ENCODE measurements at places on chromosomes 2 and 18.

DNA sequence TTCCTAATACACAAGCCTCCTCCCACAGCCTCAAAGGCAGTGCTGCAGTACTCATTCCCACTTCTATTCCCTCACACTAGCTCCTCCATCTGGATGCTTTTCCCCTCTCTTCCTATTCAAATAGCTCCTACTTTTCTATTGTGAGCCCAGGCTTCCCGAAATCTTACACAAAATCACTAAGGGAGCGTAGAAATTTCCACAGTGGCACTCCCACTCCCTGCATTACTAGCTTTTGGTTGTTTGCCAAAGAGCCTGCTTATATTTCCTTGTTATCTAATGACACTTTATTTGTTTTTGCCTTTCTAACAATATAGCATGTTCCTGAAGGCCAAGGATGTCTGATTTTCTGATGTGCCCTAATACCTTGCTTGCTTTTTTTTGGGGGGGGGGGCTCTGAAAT lies 10.9 kb downstream of the EPAS1 start:
- no peak for DNase-seq

DNA sequence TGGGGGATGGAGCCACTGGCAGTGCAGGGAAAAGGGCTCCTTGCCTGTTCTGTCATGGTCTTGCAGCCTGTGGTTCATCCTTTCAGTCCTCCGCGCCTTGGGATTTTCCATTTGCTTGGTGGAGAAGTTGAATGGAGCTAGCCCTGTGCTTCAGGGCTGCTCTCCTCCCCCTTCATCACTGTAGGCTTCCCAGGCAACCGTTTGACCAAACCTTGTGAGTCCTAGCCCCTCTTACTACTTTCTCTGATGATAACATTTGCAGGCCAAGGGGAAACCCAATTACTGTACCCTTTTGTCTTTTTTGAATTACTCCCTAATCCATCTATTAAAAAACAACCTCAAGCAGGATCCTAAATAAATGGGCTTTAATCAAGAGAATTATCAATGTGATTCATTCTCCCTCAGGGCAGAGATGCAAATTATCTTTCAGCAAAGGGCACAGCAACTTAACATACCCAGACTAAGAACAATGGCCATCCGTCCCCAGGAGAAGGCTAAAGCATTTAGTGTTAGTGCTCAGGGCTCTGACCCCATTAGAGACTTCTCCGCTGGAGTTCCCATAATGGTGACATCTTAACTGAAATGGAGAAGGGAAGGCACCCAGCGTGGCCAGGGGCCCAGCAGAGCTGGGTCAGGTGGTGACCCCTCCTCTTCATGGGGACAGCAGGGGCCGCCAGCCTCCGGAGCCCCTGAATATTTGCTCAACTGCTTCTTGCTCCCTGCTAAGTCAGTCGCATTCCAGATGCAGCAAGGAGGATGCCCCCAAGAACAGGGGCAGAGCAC lies 40.7 kb downstream of the RHOB start:
- no peak for DNase-seq

- no peak for DNase-seq
Observed at GRCh38 chr2:18741895-18742732, 152.7 kb upstream of the NT5C1B start.

GRCh38 chr2:96656540-96656939 lies 14.0 kb downstream of the FER1L5 start:
- no peak for DNase-seq

DNA sequence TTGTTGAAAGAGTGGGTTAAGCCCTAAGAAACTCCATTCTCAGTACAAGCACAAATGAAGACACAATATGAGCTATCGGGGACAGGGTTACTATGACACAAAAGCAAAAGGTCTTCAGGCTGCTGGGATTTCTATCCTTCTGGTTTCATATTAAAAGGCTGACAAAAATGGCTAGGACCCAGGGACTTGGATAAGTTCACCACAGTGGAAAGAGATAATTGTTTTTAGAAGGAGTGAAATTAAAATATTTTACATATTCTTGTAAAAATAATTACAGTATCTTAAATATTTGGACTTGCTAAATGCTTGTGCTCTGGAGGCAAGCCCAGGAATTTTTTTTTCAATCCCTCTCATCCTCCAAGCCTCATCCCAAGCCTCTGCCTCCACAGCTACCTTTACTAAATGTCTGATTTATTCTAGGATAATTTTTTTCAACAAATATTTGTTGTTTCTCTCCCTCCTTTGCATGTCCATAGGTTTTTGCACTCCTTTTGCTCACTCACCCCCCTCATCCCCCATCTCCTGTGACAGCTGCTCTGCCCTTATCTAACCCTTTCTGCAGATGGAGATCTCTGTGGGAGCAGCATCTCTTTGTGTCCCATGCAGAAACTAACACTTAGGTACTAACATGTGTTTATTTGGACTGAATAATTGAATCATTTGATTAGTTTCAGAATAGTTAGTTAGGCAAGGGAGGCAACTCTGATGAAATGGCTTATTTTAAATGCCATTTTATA lies 47.8 kb upstream of the NABP1 start:
- DNase-seq = no peak

DNA sequence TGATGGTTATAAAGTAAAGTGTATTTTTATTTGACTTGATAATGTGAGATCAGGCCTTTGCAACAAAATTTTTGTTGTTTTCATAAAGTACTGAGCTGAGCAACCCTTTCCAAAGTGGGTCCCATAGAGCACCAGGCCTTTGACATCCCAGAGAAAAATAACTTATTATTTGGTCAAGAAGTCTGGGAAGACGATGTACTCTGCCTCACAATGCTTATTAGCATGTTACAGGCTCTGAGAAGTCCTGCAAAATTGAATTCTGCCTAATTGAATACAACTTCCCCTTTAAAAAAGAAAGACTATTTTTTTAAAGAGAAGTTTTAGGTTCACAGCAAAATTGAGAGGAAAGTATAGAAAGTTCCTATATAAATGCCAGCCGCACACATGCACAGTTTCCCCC lies 151.5 kb upstream of the TCF4 start:
- DNase-seq = no peak

GRCh38 chr18:21393986-21394385 lies 152.0 kb downstream of the GREB1L start:
- no peak for DNase-seq

DNA sequence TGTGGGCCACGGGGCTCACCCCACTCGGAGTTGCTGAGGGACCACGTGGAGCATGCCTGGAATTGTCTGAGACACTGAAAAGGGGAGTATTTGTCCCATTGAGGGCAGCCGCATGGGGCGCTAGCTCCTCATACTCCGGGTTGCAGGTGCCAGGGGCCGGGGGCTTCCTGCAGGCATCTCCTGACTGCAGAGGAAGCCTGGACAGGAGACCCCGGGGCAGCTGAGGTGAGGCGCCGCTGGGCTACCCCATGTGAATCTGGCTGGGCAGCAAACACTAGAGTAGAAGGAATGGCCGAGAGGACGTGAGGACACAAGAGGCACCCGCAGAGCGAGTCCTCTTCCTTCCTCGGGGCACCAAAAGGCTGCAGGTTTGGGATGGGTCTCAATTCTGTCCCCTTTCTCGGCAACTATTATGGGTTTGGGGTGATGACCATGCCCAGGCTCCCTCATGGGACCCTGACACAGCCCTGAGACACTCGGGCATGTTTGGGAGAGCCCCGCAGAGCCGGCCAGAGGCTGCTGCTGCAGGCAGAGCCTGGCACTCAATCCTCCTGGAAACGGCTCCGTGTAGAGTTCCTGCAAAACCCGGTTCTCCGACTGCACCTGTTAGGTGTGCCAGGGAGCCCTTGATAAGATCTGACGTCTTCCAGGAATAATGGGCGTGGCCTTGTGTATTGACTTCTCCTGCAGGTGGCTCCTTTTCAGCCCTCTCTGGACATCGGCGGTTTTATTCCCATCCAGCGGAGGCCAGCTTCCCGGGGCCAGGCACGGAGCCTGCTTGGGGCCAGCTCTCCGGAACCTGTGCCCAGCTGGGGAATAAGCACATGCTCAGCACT lies 77.0 kb downstream of the CTIF start:
- no peak for DNase-seq

DNA sequence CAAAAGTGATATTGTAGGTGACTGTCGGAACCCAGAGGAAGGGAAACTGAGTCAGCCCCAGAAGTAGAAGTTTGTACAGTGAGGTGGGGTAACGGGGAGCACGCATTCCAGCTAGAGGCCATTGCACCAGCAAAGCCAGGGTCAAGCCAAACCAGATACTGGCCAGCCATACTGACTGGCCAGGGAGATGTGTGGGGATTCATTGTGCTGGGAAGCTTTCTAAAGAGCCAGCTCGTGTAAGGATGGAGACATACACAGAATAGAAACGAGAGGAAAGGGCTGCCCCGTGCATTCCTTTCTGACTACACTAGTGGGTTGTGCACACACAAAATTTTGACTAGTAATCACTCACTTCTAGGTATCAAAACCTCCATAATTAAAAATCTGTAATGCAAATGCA lies 175.3 kb upstream of the PID1 start:
- DNase-seq = no peak

- DNase-seq = no peak
Observed at GRCh38 chr2:43185146-43185545, 41.3 kb downstream of the ZFP36L2 start.

DNA sequence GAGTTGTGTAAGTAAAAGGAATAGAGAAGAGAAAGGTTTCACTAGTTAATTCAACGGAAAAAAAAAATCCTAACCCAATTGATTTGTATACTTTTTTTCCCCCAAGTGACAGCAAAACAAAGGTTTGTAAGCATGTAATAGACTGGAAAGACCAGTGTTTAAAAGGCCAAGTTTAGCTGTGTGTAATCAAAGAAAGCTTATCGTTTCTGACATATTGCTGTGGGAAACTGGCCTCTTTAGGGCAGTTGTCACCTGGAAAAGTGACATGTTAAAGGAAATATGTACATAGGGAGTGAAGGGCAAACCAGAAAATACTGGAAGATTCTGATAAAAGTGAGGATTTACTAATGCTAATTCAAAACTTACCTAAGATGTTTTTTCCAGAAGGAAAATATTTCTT lies 45.9 kb upstream of the EPHA4 start:
- DNase-seq = no peak

DNA sequence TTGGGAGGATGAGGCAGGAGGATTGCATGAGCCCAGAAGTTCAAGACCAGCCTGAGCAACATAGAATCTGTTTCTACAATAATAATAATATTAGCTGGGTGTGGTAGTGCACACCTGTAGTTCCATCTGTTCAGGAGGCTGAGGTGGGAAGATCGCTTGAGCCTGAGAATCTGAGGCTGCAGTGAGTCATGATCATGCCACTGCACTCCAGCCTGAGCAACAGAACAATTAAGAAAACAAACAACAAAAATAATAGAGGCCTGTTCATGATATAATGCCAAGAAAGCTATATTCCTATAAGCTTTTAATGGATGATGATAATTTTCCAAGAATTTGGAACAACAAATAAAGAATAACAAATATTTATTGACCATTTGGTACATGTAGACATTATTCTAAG lies 6.9 kb upstream of the CCBE1 start:
- no peak for DNase-seq

DNA sequence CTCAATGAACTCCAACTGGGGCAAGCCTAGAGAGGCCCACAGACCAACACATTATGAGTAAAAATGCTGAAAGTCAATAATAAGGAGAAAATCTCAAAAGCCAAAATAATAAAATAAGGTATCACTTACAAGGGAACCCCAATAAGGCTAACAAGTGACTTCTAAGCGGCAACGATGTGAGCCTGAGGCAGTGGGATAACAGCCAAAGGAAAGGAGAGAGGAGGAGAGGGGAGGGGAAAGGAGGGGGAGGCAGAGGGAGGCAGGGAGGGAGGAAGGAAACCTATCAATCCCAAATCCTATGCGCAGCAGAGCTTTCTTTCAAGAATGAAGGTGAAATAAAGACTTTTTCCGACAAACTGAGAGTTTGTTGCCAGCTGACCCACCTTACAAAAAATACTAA lies 6.0 kb upstream of the NFATC1 start:
- DNase-seq = no peak

DNA sequence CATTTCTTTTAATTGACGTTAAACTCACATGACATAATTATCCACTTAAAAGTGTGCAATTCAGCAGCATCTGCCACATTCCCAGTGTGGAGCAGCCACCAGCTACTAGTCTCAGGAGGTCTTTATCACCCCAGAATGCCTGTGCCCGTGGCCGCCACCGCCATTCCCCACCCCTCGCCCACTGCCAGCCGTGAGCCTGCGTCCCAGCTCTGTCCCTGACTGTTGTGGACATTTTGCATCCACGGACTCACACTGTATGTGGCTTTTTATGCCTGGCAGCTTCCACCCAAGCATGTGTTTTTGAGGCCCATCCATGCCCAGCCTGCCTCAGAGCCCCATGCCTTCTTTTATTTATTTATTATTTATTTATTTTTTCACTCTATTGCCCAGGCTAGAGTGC lies 9.2 kb downstream of the BOK start:
- no peak for DNase-seq

DNA sequence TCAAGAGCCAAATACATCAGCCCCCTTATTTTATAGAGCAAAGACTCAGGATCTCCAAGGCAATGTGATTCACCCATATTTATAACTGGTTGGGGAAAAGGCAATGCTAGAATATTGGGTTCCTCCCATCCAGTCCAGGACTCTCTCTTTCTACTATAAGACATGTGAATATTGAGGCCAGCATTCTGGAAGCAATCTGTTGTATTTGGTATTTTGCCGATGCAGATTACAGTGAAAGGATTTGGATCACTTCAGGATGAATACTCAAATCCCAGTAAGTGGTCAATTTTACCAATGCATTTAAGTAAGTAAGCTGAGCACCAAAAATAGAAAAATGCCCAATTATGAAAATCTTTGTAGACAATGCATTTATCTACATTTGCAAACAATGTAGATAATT lies 1834.7 kb upstream of the PIK3C3 start:
- DNase-seq = no peak

GRCh38 chr18:77911971-77912605 lies 662.4 kb downstream of the GALR1 start:
- DNase-seq = no peak

DNA sequence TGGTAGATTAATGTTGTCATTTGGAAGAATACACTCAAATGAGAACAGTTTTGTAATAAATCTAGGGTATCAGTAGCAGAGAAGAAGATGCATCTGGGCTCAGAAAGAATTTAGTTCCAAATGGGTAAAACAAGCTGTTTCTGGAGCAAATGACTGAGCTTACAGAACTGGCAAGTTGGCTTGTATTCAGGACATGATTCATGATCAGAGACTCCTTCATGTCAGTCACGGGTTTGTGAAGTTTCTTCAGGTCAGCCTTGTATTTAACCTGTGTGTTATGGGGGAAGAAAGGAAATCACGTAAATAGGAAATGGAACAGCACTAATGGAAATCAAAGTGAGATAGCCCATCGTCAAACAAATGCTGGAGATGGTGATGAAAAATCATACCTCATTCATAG lies 109.1 kb downstream of the RIF1 start:
- DNase-seq = no peak

DNA sequence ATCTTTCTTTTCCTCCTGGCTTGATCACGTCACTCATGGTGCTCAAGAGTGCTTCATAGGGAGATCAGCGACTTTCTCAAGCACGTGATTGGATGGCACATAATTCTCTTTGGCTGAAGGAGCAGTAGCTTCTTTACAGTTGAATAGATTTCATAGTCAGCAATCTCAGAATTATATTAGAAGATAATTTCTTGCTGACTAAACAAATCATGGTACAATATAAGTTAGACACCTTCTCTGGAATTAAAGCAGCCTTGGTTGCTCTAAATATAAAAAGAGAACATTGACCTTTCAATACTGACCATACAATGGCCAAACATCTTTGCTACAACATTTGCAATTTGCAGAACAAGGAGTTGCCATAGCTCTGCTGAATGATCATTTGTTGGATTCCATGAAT lies 238.5 kb upstream of the CHST9 start:
- no peak for DNase-seq

All from GM12892 (cell line).